Cardiac muscle cell (in vitro differentiated cells and primary cell): ENCODE measurements at places on chromosomes 12 and 14. TPM values are rescaled to one million over a fixed set of nuclear protein-coding genes. Genes with fewer than 3 reads are reported as not detected.
A peak's percentile ranks its signal among the peaks of the same experiment; 100 is the strongest.

The MYO1H gene
- 0.36 TPM in 1 of 2 replicates, not detected in the other for polyA plus RNA-seq

The PDZRN4 gene
- 2.9 and 4.4 TPM in 2 replicates for polyA plus RNA-seq

The PRPH gene
- 1.1 and 1.8 TPM in 2 replicates for polyA plus RNA-seq

The IAPP gene
- not detected in 2 replicates for polyA plus RNA-seq

The KRT6A gene
- polyA plus RNA-seq, result 0.22 TPM in 1 of 2 replicates, not detected in the other

DNA sequence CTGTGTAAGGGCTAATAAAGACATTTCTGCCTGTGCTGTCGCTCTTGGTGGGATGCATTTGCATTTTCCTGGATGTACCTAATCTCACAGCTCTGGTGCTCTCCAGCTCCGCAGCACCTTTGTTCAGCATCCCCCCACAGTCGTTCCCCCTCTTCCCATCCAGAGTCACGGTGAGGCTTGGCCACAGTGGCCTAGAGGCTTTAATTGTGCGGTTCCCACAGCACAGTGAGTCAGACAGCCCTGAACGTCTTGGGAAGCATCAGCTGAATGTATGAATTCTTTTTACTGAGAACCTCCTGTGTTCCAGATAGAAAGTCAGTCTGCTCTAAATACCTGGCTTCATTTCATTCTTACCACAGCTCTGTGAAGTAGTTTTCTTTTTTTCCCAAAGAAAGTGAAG lies 28.7 kb downstream of the MLXIP start:
- H3K36me3 ChIP-seq, result no peaks in the 10 kb centered on the region
- H3K4me1 ChIP-seq, result peaks cover 4% of the 10 kb centered on the region
- no peak overlapping the region for H3K27ac ChIP-seq
- peak; percentile 43 for DNase-seq
- H3K27me3 ChIP-seq, result peaks cover 16% of the 10 kb centered on the region

- DNase-seq, result no peak
- no peak overlapping the region for H3K4me3 ChIP-seq
- peaks cover 19% of the 10 kb centered on the region for H3K27me3 ChIP-seq
- peaks cover 10% of the 10 kb centered on the region for H3K36me3 ChIP-seq
- peaks cover 4% of the 10 kb centered on the region for H3K4me1 ChIP-seq
Observed at GRCh38 chr12:2687058-2687457, 107.7 kb upstream of the FKBP4 start.

DNA sequence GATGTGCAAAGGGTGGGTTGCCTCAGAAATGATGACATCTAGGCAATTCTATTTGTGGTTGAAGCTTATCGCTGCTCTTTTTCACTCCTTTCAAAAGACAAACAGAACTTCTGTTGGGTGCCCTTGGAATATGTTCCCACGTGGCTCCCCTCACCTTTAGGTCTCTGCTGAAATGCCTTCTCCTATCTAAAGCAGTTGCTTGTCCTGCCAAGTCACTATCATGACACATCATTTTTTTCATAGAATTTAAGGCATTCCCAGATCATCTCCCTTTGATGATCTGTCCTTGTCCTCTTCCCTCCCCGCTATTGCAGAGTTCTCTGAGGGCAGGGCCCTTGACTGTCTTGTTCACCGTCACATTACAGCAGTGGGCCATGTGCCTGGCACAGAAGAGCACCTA lies 75.7 kb downstream of the PTPRB start:
- no peak for DNase-seq
- no peaks in the 10 kb centered on the region for H3K27me3 ChIP-seq
- H3K36me3 ChIP-seq, result no peaks in the 10 kb centered on the region

- H3K4me3 ChIP-seq, result peak within 1 kb of the TSS; percentile 81
- H3K36me3 ChIP-seq, result peaks cover 21% of the 10 kb centered on the region
- peaks cover 16% of the 10 kb centered on the region for H3K4me1 ChIP-seq
- DNase-seq, result peak; percentile 92
Observed at GRCh38 chr14:103562429-103563225, at the start of the genes BAG5 and COA8. BAG5 (minus strand) TSS chr14:103562657; CDS start chr14:103561164, 1,493 bp downstream. COA8 (plus strand) TSS chr14:103562960; CDS start chr14:103563002, 42 bp downstream.

DNA sequence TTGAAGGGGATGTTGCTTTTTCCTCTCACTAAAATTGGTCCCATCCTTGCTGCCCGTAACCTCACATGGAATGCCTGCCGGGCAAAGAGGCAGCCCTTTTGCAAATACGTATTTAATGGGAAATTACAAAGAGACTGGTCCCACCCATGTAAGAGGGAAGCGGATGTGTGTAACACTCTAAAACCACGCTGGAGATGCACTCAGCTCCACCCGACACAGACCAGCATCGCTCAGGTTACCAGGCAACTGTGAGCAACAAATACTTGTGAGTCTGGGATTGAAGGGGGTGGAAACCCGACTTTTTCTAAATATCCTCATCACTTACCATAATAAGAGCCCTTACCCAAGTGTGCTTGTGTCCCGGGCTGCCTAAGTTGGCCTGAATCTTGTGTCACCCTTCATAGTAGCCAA lies 47.7 kb downstream of the ELK3 start:
- peak; percentile 62 for DNase-seq
- H3K4me1 ChIP-seq, result peaks cover 28% of the 10 kb centered on the region
- H3K27me3 ChIP-seq, result no peaks in the 10 kb centered on the region
- no peaks in the 10 kb centered on the region for H3K36me3 ChIP-seq
- no peak overlapping the region for H3K27ac ChIP-seq
- H3K4me3 ChIP-seq, result no peak overlapping the region

GRCh38 chr14:24259282-24260025 lies 3.5 kb downstream of the TGM1 start:
- DNase-seq, result peak; percentile 74
- no peaks in the 10 kb centered on the region for H3K27me3 ChIP-seq
- peaks cover 18% of the 10 kb centered on the region for H3K4me1 ChIP-seq

DNA sequence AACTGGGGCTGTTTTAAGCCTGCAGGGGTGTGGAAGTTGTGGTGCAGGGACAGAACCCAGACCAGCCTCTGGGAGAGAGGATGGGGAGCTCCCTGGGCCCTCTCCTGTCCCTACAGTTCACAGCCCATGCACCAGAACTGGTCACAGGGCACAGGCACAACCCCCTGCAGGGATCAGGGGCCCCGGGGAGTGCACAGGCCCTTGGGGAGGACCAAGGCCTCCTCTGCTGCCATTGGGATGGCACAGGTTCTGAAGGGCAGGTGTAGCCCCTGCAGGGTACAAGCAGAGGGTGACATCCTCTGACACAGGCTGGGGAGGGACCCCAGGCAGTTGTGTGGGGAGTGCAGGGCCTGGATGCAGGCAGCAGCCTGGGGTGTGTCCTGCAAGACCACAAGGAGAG lies 66.4 kb upstream of the SFSWAP start:
- no peaks in the 10 kb centered on the region for H3K36me3 ChIP-seq
- no peaks in the 10 kb centered on the region for H3K4me1 ChIP-seq
- DNase-seq, result no peak
- no peak overlapping the region for H3K27ac ChIP-seq
- no peaks in the 10 kb centered on the region for H3K27me3 ChIP-seq

GRCh38 chr14:22796087-22796707 lies 19.0 kb downstream of the SLC7A7 start:
- no peaks in the 10 kb centered on the region for H3K27me3 ChIP-seq
- DNase-seq, result no peak
- no peaks in the 10 kb centered on the region for H3K36me3 ChIP-seq
- H3K4me1 ChIP-seq, result peaks cover 3% of the 10 kb centered on the region
- H3K4me3 ChIP-seq, result no peak overlapping the region

GRCh38 chr12:55681142-55682077 lies 26.3 kb downstream of the ITGA7 start:
- peak; percentile 62 for DNase-seq
- peak overlapping the region; percentile 48 for H3K27ac ChIP-seq
- H3K4me1 ChIP-seq, result peaks cover 4% of the 10 kb centered on the region
- H3K4me3 ChIP-seq, result peak overlapping the region; percentile 11
- peaks cover 5% of the 10 kb centered on the region for H3K27me3 ChIP-seq

DNA sequence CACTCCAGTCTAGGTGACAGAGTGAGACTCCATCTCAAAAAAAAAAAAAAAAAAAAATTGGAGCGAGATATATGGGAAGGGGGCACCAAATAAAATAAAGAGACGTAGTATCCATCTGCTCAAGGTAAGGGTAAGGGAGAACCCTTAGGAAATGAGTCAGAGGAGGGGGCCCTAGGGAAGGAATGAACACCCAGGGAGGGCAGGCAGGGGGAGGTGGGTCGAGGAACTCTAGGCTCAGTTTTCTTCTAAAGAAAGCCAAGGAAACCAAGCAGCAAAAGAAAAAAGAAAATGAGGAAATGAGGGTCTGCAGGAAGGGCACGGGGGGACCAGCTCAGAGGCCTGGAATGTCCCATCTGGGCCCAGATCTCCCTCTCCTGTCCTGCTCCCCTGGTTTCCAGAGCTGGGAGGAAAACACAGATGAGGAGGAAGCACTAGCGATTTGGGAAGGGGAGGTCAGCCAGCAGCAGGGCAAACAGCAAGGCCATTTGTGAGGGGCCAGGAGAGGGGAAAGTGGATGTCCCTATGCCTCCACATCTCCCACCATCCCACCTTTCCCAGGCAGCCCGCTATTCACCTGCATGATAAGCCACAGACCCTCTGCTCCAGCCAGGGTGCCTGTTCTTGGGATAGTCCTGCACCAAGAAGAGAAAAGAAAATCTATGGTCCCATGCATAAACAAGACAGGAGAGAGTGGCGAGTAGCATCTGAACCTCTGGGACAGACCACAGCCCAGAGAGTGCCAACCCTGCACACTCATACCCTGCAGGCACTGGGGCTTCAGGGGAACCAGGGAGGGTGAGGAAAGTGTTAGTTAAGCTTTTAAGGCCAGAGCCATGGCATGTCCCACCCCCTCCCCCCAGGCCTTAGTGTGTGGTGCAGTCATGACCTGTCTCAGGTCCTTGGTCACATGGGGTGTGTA lies 11.9 kb downstream of the SPRYD3 start:
- no peak for DNase-seq
- no peaks in the 10 kb centered on the region for H3K27me3 ChIP-seq
- H3K4me3 ChIP-seq, result no peak overlapping the region
- no peak overlapping the region for H3K27ac ChIP-seq
- no peaks in the 10 kb centered on the region for H3K36me3 ChIP-seq
- H3K4me1 ChIP-seq, result peaks cover 43% of the 10 kb centered on the region

DNA sequence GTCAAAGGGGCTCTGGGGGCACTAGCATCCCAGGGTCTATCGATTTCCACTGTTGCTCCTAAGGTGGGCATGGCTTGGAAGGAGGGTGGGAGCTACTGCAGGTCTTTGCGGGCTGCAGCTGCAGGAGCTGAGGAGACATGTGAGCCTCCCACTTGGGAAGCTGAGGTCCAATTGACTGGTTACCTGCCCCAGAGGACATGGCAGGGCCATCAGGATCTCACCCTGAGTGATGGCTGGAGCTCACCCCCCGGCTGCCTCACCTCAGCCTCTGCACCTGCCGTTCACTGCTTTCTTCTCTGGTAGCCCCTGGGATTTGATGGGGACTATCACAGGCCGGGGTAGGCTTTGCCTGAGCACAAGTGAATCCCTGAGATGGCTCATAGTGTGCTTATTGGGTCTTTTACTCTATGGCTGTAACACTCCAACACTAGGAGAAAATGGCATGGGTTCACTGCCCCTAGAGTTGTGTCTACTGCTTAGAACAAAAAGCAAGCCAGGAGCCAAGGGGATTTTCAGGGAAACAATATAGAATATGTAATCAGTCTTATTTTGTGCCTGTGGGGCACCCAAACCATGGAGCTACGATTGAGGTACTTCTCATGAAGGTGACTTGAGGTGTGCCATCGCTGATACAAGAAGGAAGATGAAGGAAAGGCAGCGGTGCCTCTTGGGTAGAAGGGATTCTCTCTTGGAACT lies 3.2 kb upstream of the KRT4 start:
- H3K4me1 ChIP-seq, result no peaks in the 10 kb centered on the region
- H3K27ac ChIP-seq, result no peak overlapping the region
- H3K27me3 ChIP-seq, result no peaks in the 10 kb centered on the region
- no peak overlapping the region for H3K4me3 ChIP-seq
- no peaks in the 10 kb centered on the region for H3K36me3 ChIP-seq

DNA sequence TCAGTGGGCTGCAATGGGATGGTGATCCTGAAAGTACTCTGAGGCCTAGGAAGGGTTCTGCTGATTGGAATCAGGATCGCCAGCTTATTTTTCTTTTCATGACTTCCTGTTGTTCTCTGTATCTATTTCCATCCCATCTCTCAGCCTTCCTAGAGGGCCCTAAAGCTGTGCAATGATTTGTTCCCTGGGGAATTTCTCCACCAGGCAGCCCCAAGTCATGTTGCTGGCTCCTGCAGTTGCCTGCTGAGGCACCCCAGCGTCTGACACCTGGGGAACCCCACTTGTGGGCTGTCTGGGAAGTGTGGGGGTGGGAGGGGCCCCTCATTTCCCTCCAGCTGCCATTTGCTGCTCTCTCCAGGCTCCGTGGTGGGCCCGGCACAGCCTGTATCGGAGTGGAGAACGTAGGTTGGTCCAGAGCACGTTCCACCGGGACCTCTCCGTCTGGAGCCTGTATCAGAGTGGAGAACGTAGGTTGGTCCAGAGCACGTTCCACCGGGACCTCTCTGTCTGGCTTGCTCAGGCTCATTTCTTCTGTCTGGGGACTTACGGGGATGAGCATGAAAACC lies 138.3 kb downstream of the TSPAN9 start:
- DNase-seq, result no peak
- no peaks in the 10 kb centered on the region for H3K36me3 ChIP-seq
- no peaks in the 10 kb centered on the region for H3K27me3 ChIP-seq
- H3K4me3 ChIP-seq, result no peak overlapping the region

- no peak overlapping the region for H3K27ac ChIP-seq
- H3K36me3 ChIP-seq, result no peaks in the 10 kb centered on the region
- H3K4me3 ChIP-seq, result no peak overlapping the region
Observed at GRCh38 chr12:118714051-118714460, 267.3 kb upstream of the SRRM4 start.

GRCh38 chr12:113827539-113828114 lies 138.5 kb downstream of the RBM19 start:
- H3K4me1 ChIP-seq, result no peaks in the 10 kb centered on the region
- no peaks in the 10 kb centered on the region for H3K36me3 ChIP-seq
- DNase-seq, result no peak
- no peak overlapping the region for H3K4me3 ChIP-seq
- H3K27me3 ChIP-seq, result no peaks in the 10 kb centered on the region

- H3K36me3 ChIP-seq, result no peaks in the 10 kb centered on the region
- no peak overlapping the region for H3K4me3 ChIP-seq
- H3K27ac ChIP-seq, result no peak overlapping the region
- peaks cover 25% of the 10 kb centered on the region for H3K4me1 ChIP-seq
- DNase-seq, result no peak
Observed at GRCh38 chr12:53105712-53106439, 2.6 kb downstream of the SOAT2 start.

GRCh38 chr14:61992139-61992538 lies 229.9 kb downstream of the SNAPC1 start:
- no peak overlapping the region for H3K4me3 ChIP-seq
- no peaks in the 10 kb centered on the region for H3K36me3 ChIP-seq
- no peaks in the 10 kb centered on the region for H3K27me3 ChIP-seq
- H3K4me1 ChIP-seq, result no peaks in the 10 kb centered on the region
- H3K27ac ChIP-seq, result no peak overlapping the region

GRCh38 chr12:57592551-57593165 lies 1.7 kb downstream of the PIP4K2C start:
- no peaks in the 10 kb centered on the region for H3K4me1 ChIP-seq
- no peak overlapping the region for H3K27ac ChIP-seq
- DNase-seq, result no peak

GRCh38 chr12:103181366-103182152 lies 224.1 kb downstream of the ASCL1 start:
- no peaks in the 10 kb centered on the region for H3K4me1 ChIP-seq
- DNase-seq, result no peak
- H3K4me3 ChIP-seq, result no peak overlapping the region
- no peaks in the 10 kb centered on the region for H3K36me3 ChIP-seq
- H3K27ac ChIP-seq, result no peak overlapping the region

- peaks cover 3% of the 10 kb centered on the region for H3K4me1 ChIP-seq
- no peaks in the 10 kb centered on the region for H3K36me3 ChIP-seq
- H3K27me3 ChIP-seq, result no peaks in the 10 kb centered on the region
- no peak overlapping the region for H3K4me3 ChIP-seq
- DNase-seq, result no peak
Observed at GRCh38 chr14:23589606-23590005, 11.0 kb upstream of the JPH4 start.

GRCh38 chr14:44149597-44149996 lies 357.5 kb downstream of the FSCB start:
- H3K36me3 ChIP-seq, result no peaks in the 10 kb centered on the region
- no peak overlapping the region for H3K27ac ChIP-seq
- H3K4me3 ChIP-seq, result no peak overlapping the region
- peak; percentile 68 for DNase-seq
- no peaks in the 10 kb centered on the region for H3K27me3 ChIP-seq
